ENCODE measurements at places on chromosomes 16 and 17.

- no peak for DNase-seq
Measured at GRCh38 chr16:25546791-25547190, 145.0 kb upstream of the HS3ST4 start.

DNA sequence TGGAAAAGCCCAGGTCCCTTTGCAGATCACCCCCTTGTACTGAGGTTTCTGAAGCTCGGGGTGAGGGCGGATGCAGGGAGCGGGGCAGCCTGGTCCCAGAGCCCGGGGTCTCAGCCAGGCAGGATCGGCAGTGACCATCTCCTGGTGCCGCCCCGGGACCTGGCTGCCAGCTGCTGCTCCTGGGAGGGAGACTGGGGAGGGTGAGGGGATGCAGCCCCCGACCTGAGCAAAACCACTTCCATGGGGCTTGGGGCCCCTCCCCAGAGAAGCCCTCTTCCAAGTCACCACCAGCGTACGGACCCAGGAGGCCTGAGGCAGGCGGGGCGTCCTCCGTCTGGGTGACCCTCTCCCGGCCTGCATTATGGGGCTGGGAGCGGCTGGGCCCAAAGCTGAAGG lies 14.8 kb downstream of the CD7 start:
- DNase-seq, result no peak

- no peak for DNase-seq
Measured at GRCh38 chr16:90008708-90009145, 10.5 kb downstream of the DBNDD1 start.

- DNase-seq, result no peak
Measured at GRCh38 chr17:19673623-19674022, 25.1 kb downstream of the ALDH3A2 start.

DNA sequence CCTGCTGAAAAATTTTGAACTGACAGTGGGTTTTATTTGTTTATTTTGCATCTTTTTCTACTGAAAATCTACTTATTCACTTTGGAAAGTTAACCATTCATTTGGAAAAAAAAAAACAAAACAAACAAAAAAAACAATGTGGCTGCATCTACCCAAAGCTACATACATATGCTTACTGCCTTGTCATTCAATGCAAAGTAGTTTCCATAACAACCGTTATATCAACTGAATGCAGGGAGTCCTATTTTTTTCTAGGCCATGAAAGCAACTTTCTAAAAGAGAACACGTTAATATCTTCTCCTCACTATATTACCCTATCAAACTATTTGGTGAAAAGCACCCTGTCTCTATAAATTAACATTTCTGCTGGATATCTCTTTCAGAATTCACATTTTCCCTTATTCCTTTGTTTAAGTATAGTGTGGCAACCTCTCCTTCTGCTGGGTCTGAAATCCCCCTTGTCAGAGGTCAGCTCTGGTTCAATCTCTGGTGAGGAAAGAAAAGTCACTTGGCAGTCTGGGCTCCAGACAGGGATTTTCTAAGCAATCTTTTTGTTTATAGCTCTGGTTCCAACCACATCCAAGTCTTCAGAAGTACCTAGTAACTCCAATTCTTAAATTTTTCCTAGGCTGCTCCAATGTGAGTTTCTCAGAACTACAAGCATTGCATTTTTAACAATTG lies 528.4 kb upstream of the TOM1L1 start:
- DNase-seq, result no peak

GRCh38 chr17:867896-868489 lies 85.8 kb downstream of the MRM3 start:
- no peak for DNase-seq

All from erythroblast (primary cell).